ENCODE measurements at places on chromosomes 6 and 20. TPM values are rescaled to one million over a fixed set of nuclear protein-coding genes. Genes with fewer than 3 reads are reported as not detected.
A peak's percentile ranks its signal among the peaks of the same experiment; 100 is the strongest.

DNA sequence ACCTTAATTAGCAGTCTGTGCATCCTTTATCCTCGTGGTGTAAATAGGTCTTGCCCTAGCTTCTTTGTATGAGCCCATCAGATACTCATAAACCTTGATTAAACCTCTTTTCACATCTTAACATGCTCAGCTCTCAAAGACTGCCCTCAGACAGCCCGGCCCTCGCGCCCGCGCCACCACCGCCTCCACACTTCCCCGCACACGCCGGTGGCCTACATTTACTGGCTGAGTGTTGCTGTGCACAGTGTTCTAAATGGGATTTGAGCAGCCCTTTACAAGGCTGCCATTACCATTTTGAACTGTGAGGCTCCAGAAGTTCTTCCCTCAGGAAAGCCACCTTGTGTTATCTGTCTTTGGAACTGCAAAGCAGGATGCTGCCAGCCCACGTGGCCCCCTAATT is 63.0 kb upstream of the INSM1 start:
- DNase-seq = no peak

- DNase-seq = peak; percentile 87
Observed at GRCh38 chr20:58555078-58555765, 40.0 kb upstream of the APCDD1L start.

GRCh38 chr6:111848262-111848812 is 24.9 kb downstream of the FYN start:
- no peak for DNase-seq

DNA sequence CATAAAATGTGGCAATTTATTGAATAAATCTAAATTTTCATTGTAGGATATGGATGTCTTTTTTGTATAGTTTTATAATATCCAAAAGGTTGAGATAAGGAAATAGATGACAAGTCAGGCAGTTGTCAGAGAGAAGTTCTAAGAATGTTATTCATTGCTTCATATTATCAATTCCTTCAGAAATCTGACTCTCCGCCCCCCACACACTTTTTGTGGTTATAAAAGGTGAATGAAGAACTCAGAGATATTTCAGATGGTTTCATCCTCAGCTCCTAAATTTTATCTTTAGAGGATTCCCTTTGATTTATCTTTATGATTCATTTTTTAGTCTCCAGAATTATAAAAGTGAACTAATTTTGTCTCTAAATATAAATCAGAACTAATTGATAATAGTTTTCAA is 136.1 kb upstream of the NOX3 start:
- DNase-seq = no peak

DNA sequence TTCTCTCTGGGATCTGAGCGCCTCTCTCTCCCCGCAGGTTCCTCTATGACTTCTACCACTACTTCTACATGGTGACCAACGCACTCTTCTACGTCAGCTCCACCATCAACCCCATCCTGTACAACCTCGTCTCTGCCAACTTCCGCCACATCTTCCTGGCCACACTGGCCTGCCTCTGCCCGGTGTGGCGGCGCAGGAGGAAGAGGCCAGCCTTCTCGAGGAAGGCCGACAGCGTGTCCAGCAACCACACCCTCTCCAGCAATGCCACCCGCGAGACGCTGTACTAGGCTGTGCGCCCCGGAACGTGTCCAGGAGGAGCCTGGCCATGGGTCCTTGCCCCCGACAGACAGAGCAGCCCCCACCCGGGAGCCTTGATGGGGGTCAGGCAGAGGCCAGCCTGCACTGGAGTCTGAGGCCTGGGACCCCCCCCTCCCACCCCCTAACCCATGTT is 36.3 kb upstream of the MRGBP start:
- DNase-seq = no peak

The FAM184A gene
- total RNA-seq = 0.74 TPM

The LY6G6C gene
- total RNA-seq = not detected

The LINC00237 gene
- total RNA-seq = not detected

Measured in fibroblast of the aortic adventitia (primary cell).